Choroid plexus epithelial cell (primary cell): ENCODE measurements at places on chromosomes 7 and 10.

DNA sequence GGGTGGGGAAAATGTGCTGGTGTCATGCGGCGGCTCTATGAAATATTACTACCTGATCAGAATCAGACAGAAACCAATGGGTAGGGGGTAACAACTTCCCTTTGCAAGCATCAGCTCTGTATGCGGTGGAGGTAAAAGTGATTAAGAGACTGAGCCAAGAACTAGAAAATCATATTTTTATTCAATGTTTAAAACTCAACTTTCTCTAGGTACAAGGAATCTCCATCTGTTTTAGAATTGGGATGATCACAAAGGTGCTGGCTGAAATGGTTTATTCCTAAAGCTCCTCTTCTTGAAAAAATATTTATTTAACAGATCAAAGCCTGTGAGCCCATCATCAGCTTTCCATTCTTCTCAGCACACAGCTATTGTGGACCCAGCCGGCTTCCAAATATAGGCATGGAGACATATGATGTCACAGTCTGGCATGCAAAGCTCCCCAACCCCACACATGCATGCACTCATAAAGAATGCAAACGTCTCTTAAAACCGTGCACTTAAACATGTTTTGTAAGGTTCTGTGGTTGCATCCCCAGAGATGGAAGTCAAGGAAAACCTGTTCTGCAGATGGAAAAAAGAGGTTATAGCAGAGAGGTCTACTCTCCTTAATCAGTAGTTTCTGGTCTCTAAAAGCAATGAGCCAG is 126.0 kb downstream of the SKIDA1 start:
- peak; percentile 95 for DNase-seq

- DNase-seq, result no peak
Observed at GRCh38 chr7:77484785-77485184, 52.3 kb upstream of the PTPN12 start.

DNA sequence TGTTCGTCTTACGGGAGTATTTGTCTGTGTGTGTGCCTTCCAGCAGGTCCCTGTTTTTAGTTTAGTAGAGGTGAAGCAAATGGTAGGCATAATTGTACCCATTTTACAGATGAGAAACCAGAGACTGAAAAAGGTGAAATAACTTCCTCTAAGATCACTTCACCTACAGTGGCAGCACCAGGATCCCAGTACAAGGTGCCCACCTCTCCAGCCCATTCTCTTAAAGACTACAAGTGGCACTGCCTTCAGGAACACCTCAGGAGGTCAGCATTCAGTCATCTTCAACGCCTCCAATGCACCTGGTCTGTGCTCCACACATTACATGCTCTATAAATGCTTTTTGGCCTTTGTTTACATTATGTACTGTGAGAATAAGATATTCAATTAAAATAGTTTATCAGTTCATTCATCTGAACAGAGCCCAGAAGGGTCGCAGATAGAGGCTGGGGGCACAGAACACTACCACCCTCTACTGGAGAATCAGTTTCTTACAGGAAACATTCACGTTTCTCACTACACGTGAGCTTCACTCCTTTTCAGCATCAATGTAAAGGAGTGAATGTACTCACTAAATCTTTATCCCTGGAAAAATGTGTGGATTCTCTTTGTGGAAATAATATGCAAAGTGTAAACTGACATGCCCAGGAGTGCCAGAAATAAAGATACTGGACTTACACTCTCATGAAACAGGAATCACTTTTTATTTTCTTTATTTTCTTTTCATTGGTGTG is 45.5 kb upstream of the ABLIM1 start:
- DNase-seq, result peak; percentile 49

GRCh38 chr10:133335246-133336117 is 1.2 kb downstream of the CALY start:
- DNase-seq, result peak; percentile 73

DNA sequence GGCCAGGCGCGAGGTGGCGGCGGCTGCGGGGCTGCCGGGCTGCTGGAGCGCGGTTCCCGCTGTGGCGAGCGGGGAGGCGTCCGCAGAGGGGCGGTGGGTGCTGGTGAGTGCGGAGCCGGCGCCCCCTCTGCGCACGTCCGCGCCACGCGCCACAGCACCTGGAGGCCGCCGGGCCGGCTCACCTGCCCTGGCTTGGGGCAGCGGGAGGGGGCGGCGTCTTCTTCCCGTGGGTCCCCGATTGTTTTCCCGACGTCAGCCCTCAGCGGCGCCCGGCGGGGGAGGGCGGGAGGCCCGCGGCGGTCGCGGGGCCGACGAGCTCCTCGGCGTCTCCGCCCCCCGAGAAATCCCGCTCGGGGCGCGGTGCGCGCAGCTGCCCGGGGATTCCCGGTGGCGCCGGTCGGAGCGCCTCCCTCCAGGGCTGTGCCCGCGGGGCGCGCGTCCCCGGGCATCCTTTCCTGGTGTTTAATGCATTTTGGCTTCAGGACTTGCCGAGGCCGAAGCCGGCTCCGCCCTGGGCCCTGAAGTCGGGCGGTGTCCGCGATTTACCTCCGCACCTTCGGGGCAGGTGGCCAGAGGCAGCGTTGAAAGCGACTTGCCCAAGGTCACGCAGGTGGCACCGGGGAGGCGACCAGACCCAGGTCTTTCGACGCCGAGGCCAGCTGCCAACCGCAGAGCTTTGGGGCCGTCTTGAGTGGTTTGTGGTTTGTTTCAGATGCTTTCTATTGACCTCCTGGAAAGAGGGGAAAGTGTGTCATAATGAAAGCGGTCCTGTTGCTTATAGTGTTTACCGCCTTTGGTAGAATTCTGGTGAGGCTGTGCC is 561 bp downstream of the PLEKHA1 start:
- DNase-seq, result peak; percentile 65

- DNase-seq, result peak; percentile 35
Observed at GRCh38 chr7:98930921-98931320, 52.6 kb downstream of the TRRAP start.

DNA sequence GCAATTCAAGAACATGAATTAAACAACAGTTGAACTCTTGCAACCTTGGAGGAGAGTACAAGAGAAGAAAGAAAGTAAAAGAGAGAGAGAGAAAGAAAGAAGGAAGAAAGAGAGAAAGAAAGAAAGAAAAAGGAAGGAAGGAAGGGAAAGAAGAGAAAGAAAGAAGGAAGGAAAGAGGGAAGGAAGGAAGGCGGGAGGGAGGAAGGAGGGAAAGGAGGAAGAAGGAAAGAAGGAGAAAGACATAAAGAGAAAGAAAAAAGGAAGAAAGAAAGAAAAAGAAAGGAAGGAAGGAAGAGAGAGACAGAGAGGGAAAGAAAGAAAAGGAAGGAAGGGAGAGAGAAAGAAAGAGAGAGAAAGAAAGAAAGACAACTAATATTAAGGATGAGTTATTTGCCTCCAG is 1106.7 kb downstream of the TYW1 start:
- no peak for DNase-seq

- no peak for DNase-seq
Observed at GRCh38 chr7:79421751-79422150, 31.7 kb downstream of the MAGI2 start.

DNA sequence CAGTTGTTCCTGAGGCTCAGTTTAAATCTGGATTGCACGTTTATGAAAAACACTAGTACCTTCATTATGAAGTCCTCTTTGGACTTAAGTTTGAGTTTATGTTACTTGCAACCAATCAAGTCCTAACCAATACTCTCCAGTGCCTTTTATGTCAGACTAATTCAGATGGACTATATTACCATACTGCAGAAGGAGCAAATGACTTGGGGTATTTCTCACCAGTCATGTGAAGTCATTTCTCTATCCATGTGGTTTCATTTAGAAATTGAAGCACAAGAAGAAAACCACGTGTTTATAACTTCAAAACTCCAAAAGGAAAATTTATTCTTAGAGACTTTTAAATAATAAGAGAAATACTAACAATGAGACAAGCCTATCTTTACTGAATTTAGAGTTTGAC is 201.6 kb downstream of the MBL2 start:
- DNase-seq, result no peak

GRCh38 chr7:39102234-39102633 is 124.5 kb downstream of the POU6F2 start:
- DNase-seq, result no peak

GRCh38 chr10:90872648-90873020 is 860 bp downstream of the RPP30 start:
- no peak for DNase-seq

DNA sequence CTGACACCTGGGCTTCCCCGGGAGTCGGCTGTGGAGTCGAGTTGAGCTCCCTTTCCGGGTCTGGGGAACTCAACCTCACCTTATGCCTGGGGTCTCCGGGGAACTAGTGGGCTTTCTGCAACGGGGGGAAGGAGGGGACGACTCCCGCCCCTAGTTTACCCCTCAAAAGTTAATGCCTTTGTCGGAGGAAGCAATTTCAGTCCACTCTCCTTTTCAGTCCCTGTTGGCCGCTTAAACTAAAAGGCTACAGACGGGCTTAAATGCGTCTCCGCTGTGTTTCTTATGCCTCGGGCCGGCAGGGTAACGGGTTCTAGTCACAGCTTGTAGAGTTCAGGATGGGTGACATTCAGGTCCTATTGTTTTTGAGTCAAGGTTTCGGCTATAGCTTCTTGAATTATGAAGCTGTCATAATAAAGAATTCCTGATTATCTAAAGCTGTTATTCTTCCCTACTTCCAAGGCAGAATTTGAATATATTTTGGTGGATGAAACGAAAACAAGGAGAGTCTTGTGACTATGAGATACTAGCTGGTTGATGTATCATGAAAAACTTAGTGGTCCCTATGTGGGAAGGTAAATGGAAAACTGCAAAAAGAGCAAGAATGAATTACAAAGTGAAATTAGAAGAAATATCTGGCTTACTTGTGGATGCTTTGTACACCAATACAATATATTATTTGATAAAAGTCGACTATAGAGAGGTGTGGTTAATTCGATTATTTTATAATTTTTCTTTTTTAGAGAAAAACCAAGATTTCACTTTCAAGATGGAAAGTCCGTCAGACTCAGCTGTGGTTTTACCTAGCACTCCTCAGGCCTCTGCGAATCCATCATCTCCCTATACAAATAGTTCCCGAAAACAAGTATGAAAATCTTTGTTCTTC is 495 bp downstream of the SFR1 start:
- peak; percentile 18 for DNase-seq

GRCh38 chr10:81009296-81009695 is 471.6 kb downstream of the SH2D4B start:
- DNase-seq, result no peak

- no peak for DNase-seq
Observed at GRCh38 chr10:44042075-44042770, 342.7 kb downstream of the CXCL12 start.

DNA sequence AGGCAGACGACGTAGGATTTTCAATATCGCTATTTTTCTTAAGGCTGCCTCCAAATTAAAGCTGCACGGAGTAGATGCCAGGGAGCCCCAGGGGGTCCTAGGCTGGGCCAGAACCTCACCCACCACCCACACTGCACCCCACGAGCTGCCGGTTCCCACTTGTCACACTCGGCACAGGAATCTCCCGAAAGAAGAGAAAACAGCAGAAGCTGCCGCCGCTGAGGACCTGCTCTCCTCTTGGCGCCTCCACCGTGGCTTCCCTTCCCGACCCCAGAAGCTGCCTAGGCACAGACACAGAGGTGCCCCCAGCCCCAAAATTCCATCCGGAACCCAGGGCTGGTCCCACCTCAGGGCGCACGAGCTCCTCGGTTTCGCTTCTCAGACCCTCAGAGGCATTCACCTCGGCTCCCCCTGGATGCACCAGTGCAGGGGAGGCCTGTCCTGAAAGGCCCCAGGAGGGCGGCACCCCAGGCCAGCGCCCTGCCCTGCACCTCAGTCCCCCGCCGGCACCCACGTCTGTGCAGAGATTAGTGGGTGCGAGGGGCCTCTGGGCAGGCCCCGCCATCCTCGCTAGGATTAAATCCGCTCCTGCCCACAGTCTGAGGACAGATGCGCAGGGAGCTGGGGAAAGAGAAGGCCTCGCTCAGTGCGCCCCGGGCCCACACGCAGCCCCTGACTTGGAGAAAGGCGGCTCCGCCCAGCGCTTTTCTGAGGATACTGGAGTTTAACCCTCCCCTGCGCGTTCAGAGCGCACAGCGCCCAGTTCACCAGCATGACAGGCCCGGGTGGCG is 99.2 kb downstream of the PTPRN2 start:
- no peak for DNase-seq

DNA sequence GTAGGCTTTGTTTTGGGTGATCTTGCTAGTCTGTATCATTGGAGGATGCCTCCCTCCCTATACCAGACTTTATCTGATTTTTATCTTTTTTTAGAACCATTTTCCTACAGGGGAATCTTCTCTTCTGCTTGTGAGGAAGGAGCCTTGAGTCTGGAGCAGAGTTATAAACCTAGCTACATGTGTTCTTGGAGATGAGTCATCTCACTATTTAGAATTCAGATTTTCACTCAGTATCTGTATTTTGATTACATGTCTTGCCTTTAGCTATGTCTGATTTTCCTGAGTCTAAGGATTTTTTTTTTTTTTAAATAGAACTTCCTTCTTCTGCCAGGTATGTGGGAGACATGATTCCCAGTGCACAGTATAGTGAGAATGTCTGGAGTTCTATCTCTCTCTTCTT is 211.6 kb upstream of the MBL2 start:
- DNase-seq, result peak; percentile 4

DNA sequence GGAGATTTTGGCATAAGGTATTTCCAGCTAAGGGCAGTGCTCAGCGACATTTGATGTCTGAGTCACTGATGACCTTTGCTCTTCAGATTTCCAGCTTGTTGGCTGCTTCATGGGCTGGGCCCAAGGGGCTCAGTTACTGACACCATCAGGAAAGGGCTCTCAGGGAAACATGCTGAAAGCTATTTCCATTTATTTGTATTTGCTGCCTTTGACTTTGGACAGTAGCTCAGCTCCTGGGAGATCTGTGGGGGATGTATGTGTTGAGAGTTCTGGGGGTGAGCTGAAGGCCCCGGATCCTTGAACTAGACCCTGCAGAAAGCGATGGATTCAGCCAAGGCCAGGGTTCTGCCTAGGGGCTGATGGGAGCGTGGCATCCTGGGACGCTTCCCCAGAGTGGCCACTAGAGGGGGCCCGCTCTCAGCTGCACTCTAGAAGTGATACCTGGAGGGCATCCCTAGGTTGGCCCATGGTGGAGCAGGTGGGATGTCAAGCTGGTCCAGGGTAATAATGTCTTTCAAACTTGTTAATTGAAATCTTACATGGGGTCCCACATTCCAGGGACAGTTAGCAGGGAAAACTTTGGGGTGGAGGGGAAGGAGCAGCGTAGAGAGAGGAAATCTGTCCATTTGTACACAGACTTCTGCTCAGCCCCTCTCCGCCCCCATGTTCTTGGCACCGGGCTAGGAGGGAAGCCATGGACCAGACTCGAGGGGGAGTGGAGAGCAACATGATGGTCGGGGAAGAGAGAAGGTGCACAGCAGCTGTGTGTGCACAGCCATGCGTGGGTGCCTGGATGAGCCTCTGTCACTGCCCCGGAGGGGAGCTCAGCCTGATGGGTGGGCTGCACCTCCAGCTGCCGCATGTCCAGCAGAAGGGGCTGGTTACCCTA is 3.0 kb upstream of the BTBD16 start:
- DNase-seq, result peak; percentile 56

DNA sequence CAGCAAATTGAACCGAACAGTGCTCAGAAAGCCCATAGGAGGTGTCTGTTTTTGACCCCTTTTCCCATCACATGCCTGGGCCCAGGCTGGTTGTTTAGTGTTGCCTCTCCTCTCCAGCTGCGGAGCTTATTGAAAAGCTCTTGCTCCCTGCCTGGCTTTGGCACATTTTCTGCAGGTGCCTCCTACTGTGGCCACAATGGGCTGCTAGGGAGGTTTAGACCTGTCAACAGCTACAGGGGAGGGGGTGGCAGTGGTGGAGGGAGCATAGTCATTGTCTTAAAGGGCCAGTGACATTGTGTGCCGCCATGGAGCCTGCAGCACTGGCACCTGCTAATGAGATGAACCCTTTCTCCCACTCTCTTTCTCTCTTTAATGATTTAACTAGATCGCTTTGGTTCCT is 13.2 kb upstream of the ENO4 start:
- no peak for DNase-seq
